ENCODE measurements at places on chromosomes 6 and 20.

DNA sequence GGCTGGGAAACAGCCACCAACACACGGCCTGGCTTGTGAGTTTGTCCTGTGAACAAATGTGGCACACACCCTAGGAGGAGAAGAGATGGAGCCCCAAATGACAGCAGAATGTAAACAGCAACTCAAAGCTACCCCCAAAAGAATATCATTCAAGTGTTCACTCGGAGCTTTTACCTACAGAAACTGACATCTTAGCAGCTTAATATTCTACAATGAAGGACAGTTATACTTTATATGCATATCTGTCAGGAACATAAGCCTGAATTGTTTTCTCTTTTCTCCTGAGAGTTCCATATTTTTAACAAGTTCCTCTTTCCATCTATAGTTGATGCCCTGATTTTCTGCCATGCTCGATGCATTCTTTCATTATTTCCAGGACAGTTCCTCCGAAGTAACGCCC is 566.0 kb upstream of the MAP3K7 start:
- DNase-seq, result no peak
- H3K4me3 ChIP-seq, result no peak overlapping the region
- no peaks in the 10 kb centered on the region for H3K4me1 ChIP-seq
- H3K27me3 ChIP-seq, result no peaks in the 10 kb centered on the region

- H3K4me3 ChIP-seq, result no peak overlapping the region
- H3K36me3 ChIP-seq, result no peaks in the 10 kb centered on the region
- no peak for DNase-seq
- H3K4me1 ChIP-seq, result no peaks in the 10 kb centered on the region
- no peaks in the 10 kb centered on the region for H3K27me3 ChIP-seq
- H3K27ac ChIP-seq, result no peak overlapping the region
These were observed 860.8 kb upstream of the MAP3K7 start for GRCh38 chr6:91447530-91448254.

DNA sequence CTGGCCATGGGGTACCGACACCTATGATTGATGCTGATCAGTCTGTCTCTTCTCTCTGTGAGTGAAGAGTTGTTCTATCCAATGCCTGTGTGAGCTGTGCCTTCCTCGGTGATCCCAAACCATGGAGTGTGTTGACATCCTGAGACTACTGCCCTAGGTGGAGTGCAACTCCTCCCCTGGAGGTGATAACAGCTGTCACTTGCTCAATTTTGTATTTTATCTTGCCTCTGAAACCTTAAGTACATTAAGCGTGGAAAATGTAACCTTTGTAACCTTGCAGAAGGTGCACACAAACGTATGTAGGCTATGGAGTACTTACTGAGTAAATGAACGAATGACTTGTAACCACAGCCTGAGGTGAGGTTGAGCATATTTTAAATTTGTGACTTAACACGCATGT is 256.2 kb downstream of the FNDC1 start:
- no peak overlapping the region for H3K4me3 ChIP-seq
- no peak for DNase-seq
- H3K36me3 ChIP-seq, result no peaks in the 10 kb centered on the region
- H3K4me1 ChIP-seq, result no peaks in the 10 kb centered on the region

- peaks cover 24% of the 10 kb centered on the region for H3K36me3 ChIP-seq
- H3K4me3 ChIP-seq, result peak overlapping the region; percentile 99
- peaks cover 3% of the 10 kb centered on the region for H3K27me3 ChIP-seq
- H3K4me1 ChIP-seq, result peaks cover 61% of the 10 kb centered on the region
These were observed 37.8 kb downstream of the HFE start for GRCh38 chr6:26124781-26125685.

GRCh38 chr20:49792006-49792405 is 20.6 kb upstream of the SLC9A8 start:
- H3K36me3 ChIP-seq, result peaks cover 2% of the 10 kb centered on the region
- H3K4me1 ChIP-seq, result peaks cover 21% of the 10 kb centered on the region
- no peak overlapping the region for H3K4me3 ChIP-seq
- H3K27me3 ChIP-seq, result peaks cover 16% of the 10 kb centered on the region
- DNase-seq, result no peak

- H3K4me1 ChIP-seq, result peaks cover 9% of the 10 kb centered on the region
- no peak overlapping the region for H3K27ac ChIP-seq
- DNase-seq, result no peak
- no peak overlapping the region for H3K4me3 ChIP-seq
These were observed 2.1 kb upstream of the SMLR1 start for GRCh38 chr6:130824978-130825694.

GRCh38 chr20:24880356-24880755 is 68.7 kb upstream of the CST7 start:
- no peaks in the 10 kb centered on the region for H3K4me1 ChIP-seq
- H3K36me3 ChIP-seq, result no peaks in the 10 kb centered on the region

DNA sequence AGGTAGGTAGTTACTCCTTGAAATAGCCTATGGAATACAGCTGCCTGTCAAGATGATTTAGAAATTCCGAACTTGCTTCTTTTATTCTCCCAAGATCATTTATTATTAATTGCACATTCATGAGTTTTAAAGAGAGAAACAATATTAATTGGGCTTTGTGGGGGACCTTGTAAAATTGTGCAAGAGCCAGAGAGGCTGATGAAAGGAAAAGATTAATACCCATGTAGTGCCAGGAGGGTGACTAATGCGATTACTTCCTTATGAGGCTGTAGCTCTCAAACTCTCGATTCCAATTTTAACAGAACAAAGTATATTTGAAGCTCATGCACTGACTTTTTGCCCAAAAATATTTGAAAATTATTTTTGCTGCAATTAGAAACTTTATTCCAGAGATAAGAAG is 423.8 kb upstream of the ID4 start:
- DNase-seq, result no peak
- no peaks in the 10 kb centered on the region for H3K36me3 ChIP-seq
- no peaks in the 10 kb centered on the region for H3K4me1 ChIP-seq
- H3K27ac ChIP-seq, result no peak overlapping the region
- H3K27me3 ChIP-seq, result no peaks in the 10 kb centered on the region
- no peak overlapping the region for H3K4me3 ChIP-seq

GRCh38 chr20:4550740-4551139 is 171.0 kb upstream of the PRND start:
- no peaks in the 10 kb centered on the region for H3K4me1 ChIP-seq
- no peaks in the 10 kb centered on the region for H3K36me3 ChIP-seq
- no peak for DNase-seq
- no peak overlapping the region for H3K27ac ChIP-seq
- peaks cover 13% of the 10 kb centered on the region for H3K27me3 ChIP-seq
- H3K4me3 ChIP-seq, result no peak overlapping the region

All from activated T-helper 1 cell treated with anti-CD3 and anti-CD28 coated beads, Interleukin-12 subunit alpha, Interleukin-12 subunit beta, Interleukin-2, Interleukin-4 antibody, amounts not matched to agents 30 ng/mL and 10 ng/mL and 1 ng/mL, durations not matched to agents 14 hours and 24 hours and 36 hours (primary cell).